ENCODE measurements at places on chromosomes 5 and 9. TPM values are rescaled to one million over a fixed set of nuclear protein-coding genes. Genes with fewer than 3 reads are reported as not detected.

GRCh38 chr9:34512131-34513078 lies 10.4 kb downstream of the ENHO start:
- no peaks in the 10 kb centered on the region for H3K27me3 ChIP-seq
- no peaks in the 10 kb centered on the region for H3K4me1 ChIP-seq
- H3K4me3 ChIP-seq, result no peak overlapping the region
- H3K36me3 ChIP-seq, result no peaks in the 10 kb centered on the region
- H3K27ac ChIP-seq, result no peak overlapping the region
- no peak for DNase-seq

DNA sequence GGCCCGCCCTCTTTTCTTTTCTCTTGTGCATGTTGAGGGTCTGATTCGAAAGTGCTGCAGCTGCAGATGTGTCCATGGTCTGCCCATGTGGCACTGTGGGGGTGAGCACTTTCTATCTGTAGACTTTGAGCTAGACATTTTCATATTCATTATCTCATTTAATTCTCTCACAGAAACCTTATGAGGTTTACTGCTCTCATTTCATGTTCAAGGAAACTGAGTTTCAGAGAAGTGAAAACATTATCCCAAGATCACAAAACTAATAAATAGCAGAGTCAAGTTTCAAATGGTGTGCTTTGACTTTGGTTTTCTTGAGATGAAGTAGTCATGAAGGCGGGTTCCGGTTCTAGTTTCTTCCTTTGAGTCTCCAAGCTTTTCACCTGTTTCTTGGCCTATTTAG lies 536.5 kb upstream of the ZNF462 start:
- H3K36me3 ChIP-seq, result no peaks in the 10 kb centered on the region
- H3K27me3 ChIP-seq, result no peaks in the 10 kb centered on the region
- H3K4me3 ChIP-seq, result no peak overlapping the region
- DNase-seq, result no peak

- H3K27me3 ChIP-seq, result no peaks in the 10 kb centered on the region
- DNase-seq, result no peak
- H3K27ac ChIP-seq, result no peak overlapping the region
- H3K4me3 ChIP-seq, result no peak overlapping the region
- no peaks in the 10 kb centered on the region for H3K36me3 ChIP-seq
- H3K4me1 ChIP-seq, result no peaks in the 10 kb centered on the region
Observed at GRCh38 chr5:174807471-174807870, 83.1 kb downstream of the MSX2 start.

The ACTBL2 gene
- total RNA-seq, result 0.09 TPM

The PROB1 gene
- 34.7 TPM for total RNA-seq

DNA sequence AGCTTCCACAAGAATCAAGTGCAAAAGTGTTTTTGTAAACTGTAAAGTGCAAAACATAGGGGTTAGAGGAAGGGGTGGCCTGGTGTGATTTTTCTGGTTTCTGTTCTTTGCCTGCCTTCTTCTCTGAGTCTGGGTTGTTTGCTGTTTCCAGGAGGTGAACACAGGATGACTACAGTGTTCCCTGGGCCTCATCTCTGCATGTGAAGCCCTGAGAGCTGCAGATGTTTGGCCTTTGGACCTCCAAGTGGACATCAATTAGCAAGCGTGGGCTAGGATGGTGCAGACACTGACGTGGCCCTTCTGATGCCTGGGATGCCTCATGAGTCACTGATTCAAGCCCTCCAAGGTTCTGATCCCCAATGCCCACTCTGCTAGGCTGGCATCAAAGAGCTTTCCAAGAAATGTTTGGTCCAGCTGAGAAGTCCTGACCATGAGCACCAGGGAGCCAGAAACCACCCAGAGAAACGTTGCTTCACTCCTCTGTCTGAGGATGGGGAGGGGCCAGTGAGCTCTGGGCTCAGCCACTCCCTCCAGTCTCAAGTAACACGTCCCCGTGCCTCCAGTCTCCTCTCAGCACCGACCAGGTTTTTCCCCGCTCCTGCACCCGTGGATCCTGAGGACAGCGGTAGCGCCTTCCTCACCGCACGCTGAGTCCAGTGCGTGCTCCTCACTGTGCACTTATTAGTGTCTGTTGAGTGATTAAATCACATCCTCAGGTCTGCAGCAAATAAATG lies 7.6 kb downstream of the IL9 start:
- DNase-seq, result no peak
- no peak overlapping the region for H3K4me3 ChIP-seq
- no peak overlapping the region for H3K27ac ChIP-seq
- H3K36me3 ChIP-seq, result no peaks in the 10 kb centered on the region
- H3K4me1 ChIP-seq, result peaks cover 6% of the 10 kb centered on the region
- peaks cover 22% of the 10 kb centered on the region for H3K27me3 ChIP-seq

The PDE6A gene
- total RNA-seq, result 0.14 TPM

DNA sequence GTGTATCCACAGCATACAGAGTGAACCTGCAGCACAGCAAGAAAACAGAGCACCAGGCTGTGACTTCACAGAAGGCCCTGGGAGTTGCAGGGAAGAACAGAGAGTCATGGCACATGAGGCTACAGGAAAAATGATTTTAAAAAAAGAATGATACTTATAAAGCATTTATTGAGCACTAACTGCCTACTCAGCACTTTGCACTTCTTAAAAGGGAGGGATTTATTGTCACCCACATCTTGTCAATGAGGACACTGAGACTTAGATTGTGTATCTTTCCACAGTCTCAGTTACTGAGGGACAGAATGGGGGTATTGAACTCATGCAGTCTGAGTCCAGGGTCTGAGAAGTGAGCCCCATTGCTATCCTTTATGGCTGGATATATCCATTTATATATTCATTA lies 244.6 kb upstream of the TRIM32 start:
- H3K27me3 ChIP-seq, result no peaks in the 10 kb centered on the region
- no peak for DNase-seq
- no peaks in the 10 kb centered on the region for H3K36me3 ChIP-seq
- no peak overlapping the region for H3K4me3 ChIP-seq

GRCh38 chr9:1200847-1201251 lies 150.7 kb downstream of the DMRT2 start:
- H3K4me1 ChIP-seq, result no peaks in the 10 kb centered on the region
- no peak overlapping the region for H3K27ac ChIP-seq
- H3K36me3 ChIP-seq, result no peaks in the 10 kb centered on the region
- H3K4me3 ChIP-seq, result no peak overlapping the region

The PCDHGC4 gene
- 10.4 TPM for total RNA-seq

DNA sequence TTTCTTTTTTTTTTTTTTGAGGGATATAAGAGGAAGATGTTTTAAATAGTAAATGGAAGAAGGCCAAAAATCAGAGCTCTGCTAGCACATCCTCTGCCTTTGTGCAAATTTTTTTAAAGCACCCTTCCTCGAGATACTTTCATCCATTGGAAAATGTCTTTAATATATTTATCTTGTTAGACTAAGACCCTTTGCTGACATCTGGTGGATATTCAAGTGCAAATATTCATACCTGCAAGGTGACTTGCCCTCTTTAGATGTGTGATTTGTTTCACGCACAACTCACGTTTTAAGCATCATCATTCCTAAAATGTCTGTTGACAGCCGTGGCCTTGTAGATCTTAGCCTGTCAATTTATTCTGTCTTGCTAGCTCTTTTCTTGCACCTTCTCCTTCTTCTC lies 258.5 kb downstream of the AGTPBP1 start:
- no peaks in the 10 kb centered on the region for H3K36me3 ChIP-seq
- H3K27me3 ChIP-seq, result no peaks in the 10 kb centered on the region
- no peak overlapping the region for H3K27ac ChIP-seq
- no peaks in the 10 kb centered on the region for H3K4me1 ChIP-seq

- no peak overlapping the region for H3K27ac ChIP-seq
- H3K4me3 ChIP-seq, result no peak overlapping the region
- no peak for DNase-seq
- H3K36me3 ChIP-seq, result peaks cover 23% of the 10 kb centered on the region
- no peaks in the 10 kb centered on the region for H3K27me3 ChIP-seq
- H3K4me1 ChIP-seq, result peaks cover 36% of the 10 kb centered on the region
Observed at GRCh38 chr5:1793966-1794900, 5.4 kb downstream of the MRPL36 start.

The BTNL3 gene
- total RNA-seq, result not detected

GRCh38 chr9:4508246-4508906 lies 18.1 kb downstream of the SLC1A1 start:
- H3K27ac ChIP-seq, result no peak overlapping the region
- no peaks in the 10 kb centered on the region for H3K27me3 ChIP-seq
- H3K36me3 ChIP-seq, result no peaks in the 10 kb centered on the region

GRCh38 chr5:24497591-24498157 lies 147.1 kb downstream of the CDH10 start:
- H3K4me1 ChIP-seq, result no peaks in the 10 kb centered on the region

DNA sequence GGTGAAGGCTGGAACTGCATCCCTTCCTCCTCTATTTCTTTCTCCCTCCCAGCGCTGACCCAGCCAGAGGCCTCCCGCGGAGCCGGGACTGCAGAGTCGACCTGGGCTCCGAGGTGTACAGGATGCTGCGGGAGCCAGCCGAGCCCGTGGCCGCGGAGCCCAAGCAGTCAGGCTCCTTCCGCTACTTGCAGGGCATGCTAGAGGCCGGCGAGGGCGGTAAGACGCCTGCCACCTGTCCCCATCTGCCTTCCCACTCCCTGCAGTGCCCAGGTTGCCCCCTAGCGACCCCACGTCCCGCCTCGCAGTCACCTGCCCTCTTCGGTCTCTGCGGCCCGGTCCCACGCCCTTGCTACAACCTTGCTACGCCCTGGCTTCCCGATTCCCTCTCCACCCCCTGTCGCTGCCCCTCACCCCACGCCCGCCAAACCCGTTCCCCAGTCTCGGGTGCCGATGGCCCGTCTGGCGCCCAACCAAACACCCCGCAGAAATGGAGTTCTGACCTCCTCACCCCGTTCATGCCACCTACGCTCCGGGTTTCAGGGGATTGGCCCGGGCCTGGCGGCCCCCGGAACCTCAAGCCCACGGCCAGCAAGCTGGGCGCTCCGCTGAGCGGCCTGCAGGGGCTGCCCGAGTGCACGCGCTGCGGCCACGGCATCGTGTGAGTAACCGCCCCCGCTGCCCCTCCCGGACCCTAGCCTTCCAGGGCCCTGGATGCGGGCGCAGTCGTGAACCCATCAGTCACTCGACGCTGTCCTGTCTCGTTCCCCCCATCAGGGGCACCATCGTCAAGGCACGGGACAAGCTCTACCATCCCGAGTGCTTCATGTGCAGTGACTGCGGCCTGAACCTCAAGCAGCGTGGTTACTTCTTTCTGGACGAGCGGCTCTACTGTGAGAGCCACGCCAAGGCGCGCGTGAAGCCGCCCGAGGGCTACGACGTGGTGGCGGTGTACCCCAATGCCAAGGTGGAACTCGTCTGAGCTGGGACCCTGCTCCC lies 14.1 kb downstream of the PDLIM4 start:
- H3K4me1 ChIP-seq, result peaks cover 14% of the 10 kb centered on the region
- H3K36me3 ChIP-seq, result no peaks in the 10 kb centered on the region
- H3K27me3 ChIP-seq, result no peaks in the 10 kb centered on the region
- no peak overlapping the region for H3K4me3 ChIP-seq
- DNase-seq, result no peak

The GLRA1 gene
- not detected for total RNA-seq

- no peak overlapping the region for H3K27ac ChIP-seq
- H3K4me3 ChIP-seq, result no peak overlapping the region
- H3K27me3 ChIP-seq, result no peaks in the 10 kb centered on the region
- H3K4me1 ChIP-seq, result no peaks in the 10 kb centered on the region
- H3K36me3 ChIP-seq, result no peaks in the 10 kb centered on the region
- no peak for DNase-seq
Observed at GRCh38 chr5:17796757-17797396, 162.6 kb downstream of the TAF11L14 start.
